GM13977 (cell line): ENCODE measurements at places on chromosomes 13 and 19.

- no peak for DNase-seq
Measured at GRCh38 chr13:112627161-112627560, 39.2 kb upstream of the TUBGCP3 start.

DNA sequence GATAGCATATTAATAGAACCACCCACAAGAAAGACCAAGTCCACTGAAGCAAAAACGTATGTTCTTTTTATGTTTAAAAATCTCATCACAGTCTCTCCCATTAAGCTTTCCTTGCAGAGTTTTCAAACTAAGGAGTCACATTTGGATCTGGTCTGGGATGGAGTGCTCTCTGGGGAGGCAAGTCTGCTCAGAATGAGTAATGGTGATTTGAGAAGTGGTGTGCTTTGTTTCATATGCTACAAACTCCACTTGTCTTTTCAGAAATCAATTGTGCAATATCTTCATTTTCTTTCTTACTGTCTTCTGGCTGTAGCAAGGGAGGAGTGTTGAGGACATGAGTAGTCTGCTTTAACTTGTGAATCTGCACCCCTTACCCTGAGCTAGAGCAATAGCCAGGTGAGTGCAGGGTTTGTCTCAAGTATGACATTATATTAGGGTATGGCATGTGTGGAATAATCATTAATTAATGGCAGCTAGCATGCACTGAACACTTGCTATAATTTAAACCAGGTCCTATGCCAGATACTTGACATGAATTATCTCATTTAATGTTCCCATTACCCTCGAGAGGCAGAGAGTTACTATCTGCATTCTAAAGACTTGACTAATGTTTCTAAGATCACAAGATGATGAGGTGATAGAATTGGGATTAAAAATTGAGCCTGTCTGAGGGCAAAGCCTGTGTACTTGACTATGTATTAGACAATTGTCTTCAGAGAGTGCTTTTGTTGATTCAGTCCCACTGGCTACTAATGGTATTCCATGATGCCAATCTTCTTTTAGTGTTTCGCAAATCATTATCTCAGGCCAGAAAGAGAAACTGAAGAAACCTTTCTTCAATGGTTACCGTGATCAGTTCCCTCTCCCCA, 171.8 kb downstream of the GPC6 start:
- DNase-seq: no peak

DNA sequence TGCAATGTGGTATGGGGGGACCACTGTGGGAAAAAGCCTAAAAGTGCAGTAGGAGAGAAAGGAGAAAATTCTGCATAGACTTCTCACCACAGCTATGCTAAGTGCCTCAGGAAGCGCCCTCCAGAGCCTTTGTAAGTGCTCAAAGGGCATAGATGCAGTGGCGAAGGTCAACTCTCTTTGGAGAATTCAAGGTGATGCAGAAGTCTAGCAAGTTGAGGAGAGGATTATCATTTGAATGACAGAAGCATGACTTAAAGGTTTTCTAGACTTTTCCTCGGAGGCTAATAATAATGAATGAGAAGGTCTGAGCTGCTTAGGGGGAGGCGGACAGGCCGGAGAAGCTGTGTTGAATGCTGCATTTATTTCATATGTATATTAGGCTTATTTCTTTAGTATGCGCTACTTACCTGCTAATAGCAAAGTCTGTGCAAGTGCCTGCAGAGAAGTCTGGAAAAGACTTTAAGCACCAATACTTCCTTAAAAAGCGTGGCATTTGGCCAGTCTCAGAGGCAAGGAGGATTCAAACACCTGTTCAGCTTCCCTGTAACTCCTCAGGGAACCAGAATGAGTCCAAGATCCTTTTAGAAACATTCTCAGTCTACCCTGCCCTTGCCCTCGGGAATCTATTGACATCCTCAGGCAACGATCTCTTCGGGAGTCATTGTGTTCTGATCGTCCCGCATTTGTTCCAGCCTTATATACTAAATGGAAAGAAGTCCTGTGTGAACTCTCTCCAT, 56.2 kb downstream of the FLT1 start:
- DNase-seq: no peak

DNA sequence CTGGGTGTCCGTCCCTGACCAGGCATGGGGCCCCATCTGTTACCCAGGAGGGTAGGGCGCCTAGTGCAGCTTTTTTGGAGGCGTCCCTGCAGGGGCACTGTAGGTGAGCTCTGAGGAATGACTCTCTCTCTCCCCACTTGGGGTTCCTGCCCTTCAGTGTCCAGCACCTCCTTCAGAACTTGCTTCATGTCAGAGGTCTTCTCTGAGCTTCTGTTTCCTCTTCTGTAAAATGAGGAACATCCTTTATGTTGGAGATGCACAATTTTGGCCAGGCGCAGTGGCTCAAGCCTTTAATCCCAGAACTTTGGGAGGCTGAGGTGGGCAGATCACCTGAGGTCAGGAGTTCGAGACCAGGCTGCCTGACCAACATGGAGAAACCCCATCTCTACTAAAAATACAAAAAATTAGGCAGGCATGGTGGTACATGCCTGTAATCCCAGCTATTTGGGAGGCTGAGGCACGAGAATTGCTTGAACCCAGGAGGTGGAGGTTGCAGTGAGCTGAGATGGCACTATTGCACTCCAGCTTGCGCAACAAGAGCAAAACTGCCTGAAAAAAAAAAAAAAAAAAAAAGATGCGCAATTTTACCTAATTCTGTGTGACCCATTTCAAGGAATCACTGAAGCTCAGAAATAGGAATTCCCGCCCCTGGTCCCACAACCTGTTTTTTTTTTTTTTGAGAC, 15.2 kb upstream of the PIK3R2 start:
- DNase-seq: no peak

- DNase-seq: no peak
Measured at GRCh38 chr13:114259374-114259773, 22.0 kb upstream of the UPF3A start.

DNA sequence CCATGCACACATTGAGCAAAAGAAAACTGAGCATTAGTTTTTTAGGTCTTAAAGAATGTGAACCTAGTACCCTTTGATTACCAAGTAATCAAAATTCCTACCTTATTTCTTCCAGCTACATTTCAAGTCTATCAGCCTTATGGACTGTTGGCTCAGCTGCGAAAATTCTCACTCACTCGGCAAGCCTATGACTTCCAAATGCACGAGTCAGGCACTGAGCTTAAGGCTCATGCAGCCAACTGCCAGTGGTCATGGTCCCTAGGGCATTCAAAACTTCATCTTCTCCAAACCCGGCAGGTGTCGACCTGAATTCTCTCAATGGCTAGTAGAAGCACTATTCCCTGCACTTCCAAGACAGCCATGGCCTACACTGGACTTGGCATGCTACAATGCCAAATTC, 41.2 kb downstream of the RUBCNL start:
- no peak for DNase-seq

GRCh38 chr19:31071136-31071855, 277.9 kb downstream of the TSHZ3 start:
- no peak for DNase-seq

DNA sequence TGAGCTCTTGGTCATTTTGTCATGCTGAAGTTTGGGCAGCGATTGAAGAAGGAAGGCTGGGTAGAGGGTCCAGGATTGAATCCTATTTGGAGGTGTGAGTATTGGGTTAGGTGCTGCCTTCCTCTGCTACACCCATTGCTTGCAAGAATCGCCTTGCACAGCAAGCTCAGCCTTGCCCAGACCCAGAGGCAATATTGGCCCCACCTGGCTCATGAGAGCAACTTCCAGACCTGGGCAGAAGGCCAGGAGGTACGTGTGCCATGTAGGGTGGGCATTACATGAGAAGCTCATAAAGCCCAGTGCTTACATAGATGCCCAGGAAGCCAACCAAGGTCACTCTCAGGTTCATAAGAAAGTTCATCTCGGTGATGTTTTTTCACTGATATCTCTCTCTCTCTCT, 718.0 kb downstream of the EFNB2 start:
- no peak for DNase-seq
